ENCODE measurements at places on chromosomes 12 and 14. TPM values are rescaled to one million over a fixed set of nuclear protein-coding genes. Genes with fewer than 3 reads are reported as not detected.

PIWIL1 gene
- not detected for total RNA-seq

C12orf54 gene
- not detected for total RNA-seq

GOLGA3 gene
- total RNA-seq, result 57.3 TPM

AQP6 gene
- total RNA-seq, result not detected

POTEG gene
- total RNA-seq, result not detected

DNA sequence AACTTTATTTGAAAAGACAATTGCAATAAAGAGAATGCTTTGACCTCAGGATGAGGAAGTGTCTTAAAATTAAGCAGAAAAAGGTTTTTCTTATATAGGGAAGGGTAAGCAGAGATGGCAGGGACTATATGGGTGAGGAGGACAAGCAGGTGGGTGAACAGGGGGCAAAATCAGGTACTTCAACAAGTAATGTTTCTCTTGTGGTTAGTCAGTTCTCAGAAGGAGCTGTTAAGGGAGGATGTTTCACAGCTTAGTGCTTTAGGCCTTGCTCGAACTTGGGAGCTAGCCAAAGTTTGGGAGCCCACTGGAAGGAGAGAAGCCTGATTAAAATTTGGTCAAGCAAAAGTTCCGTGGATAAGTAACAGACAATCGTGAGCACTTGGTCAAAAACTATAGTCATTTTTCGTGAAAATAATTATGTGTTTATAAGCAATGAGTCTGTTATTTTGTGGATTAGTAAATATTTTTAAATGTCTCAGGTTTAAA is 364.2 kb upstream of the TMPO start:
- no peaks in the 10 kb centered on the region for H3K4me1 ChIP-seq
- no peak overlapping the region for H3K27ac ChIP-seq
- H3K27me3 ChIP-seq, result no peaks in the 10 kb centered on the region

DNA sequence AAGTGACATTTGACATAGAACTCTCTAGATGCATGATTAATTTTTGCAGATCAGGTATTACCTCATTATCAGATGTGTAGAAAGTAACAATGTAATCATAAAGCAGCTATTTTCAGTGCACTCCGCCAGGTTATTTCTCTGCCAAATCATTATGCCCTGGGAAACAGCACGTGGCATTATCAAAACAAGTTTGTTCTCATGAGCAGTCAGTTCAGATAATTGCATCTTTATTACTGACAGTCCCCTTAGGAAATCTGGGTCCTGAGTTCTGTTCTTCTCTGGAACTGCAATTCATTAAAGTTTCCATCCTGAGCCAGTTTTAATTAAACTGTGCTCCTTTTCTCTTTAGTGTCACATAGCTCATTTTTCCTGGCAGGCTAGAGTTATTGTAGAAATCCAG is 94.7 kb upstream of the KRR1 start:
- H3K4me3 ChIP-seq, result no peak overlapping the region
- no peaks in the 10 kb centered on the region for H3K36me3 ChIP-seq
- peaks cover 9% of the 10 kb centered on the region for H3K4me1 ChIP-seq
- no peak for DNase-seq

GRCh38 chr12:51270067-51270950 is at the start of gene SMAGP:
Gene SMAGP (minus strand): TSS chr12:51270415. CDS start chr12:51269278, 1,137 bp downstream.
- H3K4me3 ChIP-seq, result peak within 1 kb of the TSS; percentile 59
- DNase-seq, result peak; percentile 85
- H3K4me1 ChIP-seq, result peaks cover 22% of the 10 kb centered on the region
- no peaks in the 10 kb centered on the region for H3K27me3 ChIP-seq
- H3K36me3 ChIP-seq, result no peaks in the 10 kb centered on the region
- peak within 1 kb of the TSS; percentile 64 for H3K27ac ChIP-seq

All from body of pancreas (tissue), 4 donors.